Right forelimb (tissue), 1 donor: ENCODE measurements at places on chromosomes 2 and 18.

- no peak for DNase-seq
These were observed 20.3 kb downstream of the GKN2 start for GRCh38 chr2:68932402-68932801.

- no peak for DNase-seq
These were observed 25.3 kb downstream of the SCG2 start for GRCh38 chr2:223576873-223577272.

DNA sequence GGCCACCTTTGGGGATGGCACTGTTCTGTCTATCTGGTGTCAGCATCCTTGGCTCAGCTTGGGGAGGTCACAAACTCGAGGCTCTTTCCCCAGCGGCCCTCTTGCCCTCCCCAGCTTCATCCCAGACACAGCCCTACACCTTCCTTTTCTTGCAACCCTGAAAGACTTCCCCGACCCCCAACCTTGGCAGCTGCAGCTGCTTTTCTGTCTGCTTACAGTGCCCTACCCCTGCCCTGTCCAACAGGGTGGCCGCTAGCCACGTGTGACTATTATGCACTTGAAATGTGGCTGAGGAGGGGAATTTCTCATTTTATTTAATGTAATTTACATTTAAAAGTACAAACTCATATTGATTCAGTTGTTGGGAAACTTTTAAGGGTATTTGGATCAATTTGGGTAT, 41.3 kb downstream of the NGEF start:
- no peak for DNase-seq

DNA sequence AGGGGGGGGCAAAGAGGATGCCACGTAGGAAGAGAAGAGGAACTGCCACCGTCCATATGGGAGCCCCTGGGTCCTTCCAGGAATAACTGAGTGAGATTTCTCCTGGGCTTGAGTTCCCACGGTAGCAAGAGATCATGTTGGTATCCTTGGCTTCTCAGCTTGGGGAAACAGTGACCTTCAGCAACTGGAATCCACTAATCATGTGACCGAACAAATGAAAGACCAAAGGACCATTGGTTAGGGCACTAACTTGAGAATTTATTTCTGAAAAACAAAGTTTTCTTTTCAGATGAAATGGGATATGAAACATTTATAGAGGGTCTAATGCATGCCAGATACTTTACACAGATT, 259.4 kb upstream of the ID2 start:
- DNase-seq, result no peak

- no peak for DNase-seq
These were observed 922.7 kb downstream of the BCL11A start for GRCh38 chr2:59630789-59631188.

GRCh38 chr2:86035883-86036668, 69.6 kb downstream of the POLR1A start:
- DNase-seq, result peak; percentile 84

- no peak for DNase-seq
These were observed 257.7 kb upstream of the COPS8 start for GRCh38 chr2:236827997-236828396.

- DNase-seq, result peak; percentile 77
These were observed 413.7 kb upstream of the FAM98A start for GRCh38 chr2:34012715-34013302.

DNA sequence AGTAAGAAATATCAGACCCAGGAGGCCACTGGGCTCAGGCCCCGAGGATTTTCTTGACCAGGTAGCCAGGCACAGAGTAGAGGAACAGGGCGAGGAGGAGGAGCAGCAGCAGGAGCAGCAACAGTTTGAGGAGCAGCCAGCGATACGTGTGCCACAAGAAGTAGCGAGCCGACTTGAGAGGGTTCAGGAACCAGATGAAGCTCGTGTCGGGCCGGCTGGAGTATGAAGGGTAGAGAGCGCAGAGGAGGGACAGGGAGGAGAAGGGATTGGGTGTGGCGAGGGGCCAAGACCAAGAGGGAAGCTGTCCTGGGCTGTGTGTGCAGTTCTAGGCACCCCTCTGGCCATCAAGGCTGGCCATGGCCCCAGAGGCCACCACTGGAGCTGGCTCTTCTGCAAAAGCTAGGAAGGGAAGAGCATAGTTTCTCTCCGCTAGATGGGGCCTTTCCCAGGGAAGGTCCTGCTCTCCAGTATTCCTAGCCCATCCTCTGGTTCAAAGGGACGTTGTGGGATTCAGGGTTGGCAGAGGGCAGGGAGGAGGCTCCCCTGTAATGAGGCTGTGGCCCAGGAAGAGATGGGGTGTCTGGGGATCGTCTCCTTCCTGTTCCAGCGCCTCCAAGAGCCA, 17.8 kb downstream of the OTOF start:
- no peak for DNase-seq

GRCh38 chr2:96893289-96894150, 23.6 kb upstream of the SEMA4C start:
- no peak for DNase-seq

DNA sequence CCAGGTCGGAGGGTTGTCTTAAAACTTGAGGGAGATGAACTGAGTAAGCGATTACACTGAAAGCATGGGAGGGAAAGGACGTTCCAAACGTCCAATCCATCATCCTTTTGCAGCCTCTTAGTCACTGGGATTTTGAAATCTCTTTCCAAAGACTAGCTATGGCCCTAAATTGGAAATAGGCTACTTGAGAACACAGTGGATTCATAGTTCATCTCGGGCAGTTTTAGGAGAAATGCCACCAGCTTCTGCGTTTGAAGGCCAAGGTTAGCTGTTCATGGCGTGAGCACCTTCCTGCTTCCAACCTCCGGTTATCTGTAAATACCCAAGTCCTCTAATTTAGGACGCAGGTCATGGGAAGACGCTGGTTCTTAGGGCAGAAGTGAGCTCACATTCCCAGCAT, 821 bp upstream of the EML6 start:
- no peak for DNase-seq

- no peak for DNase-seq
These were observed 1321.2 kb downstream of the DPP10 start for GRCh38 chr2:115763601-115764000.

DNA sequence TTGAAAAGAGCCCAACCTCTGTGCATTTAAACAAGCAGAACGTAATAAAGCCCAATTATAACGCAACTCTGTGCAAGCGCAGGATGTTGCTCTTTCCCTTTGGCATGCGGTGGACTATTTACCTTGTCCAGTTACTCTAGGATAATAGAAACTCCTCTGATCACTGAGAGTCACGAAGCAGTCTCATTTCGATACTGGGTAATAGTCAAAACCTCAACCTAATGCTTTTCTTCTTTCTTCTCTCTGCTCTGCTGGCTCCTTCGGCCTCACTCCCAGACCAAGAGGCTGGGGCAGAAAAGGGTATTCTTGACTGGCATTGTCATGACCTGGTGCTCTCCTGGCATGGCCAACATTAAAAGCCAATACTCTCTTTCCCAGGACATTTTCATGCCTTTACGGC, 89.7 kb upstream of the GCFC2 start:
- no peak for DNase-seq

GRCh38 chr2:111668274-111668616, 215.7 kb downstream of the ANAPC1 start:
- DNase-seq, result no peak
